ENCODE measurements at places on chromosomes 4 and X. TPM values are rescaled to one million over a fixed set of nuclear protein-coding genes. Genes with fewer than 3 reads are reported as not detected.
A peak's percentile ranks its signal among the peaks of the same experiment; 100 is the strongest.

GRCh38 chr4:48333587-48333986, 7.7 kb upstream of the SLAIN2 start:
- DNase-seq = no peak

SMIM10 gene
- total RNA-seq = 4.1 TPM

- DNase-seq = no peak
Measured at GRCh38 chrX:29468911-29469494, 746.4 kb upstream of the MAGEB2 start.

NAP1L3 gene
- 0.57 TPM for total RNA-seq

GRCh38 chrX:19879735-19880378, 7.5 kb downstream of the SH3KBP1 start:
- no peak for DNase-seq

ZC4H2 gene
- 7.7 TPM for total RNA-seq

DNA sequence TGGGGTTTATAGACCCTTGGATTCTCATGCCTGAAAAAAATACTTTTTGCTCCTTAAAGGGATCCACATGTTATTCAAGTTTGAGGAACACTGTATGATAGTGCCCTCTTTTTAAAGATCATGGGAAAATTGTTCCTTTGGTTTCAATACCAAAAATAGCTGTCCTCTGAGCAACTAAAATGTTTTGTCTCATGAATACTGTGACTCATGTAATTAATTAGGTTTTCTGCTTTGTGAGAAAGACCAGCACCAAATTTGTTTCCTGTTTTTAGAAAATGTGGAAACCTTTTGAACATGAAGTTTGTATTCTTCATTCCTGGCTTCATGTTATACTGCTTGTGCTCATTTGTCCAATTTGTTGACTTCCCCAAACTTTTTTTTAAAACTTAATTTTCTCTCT, 127.6 kb upstream of the SH3RF1 start:
- DNase-seq = no peak

GRCh38 chr4:76694056-76694455, 203.9 kb downstream of the SOWAHB start:
- DNase-seq = no peak

DNA sequence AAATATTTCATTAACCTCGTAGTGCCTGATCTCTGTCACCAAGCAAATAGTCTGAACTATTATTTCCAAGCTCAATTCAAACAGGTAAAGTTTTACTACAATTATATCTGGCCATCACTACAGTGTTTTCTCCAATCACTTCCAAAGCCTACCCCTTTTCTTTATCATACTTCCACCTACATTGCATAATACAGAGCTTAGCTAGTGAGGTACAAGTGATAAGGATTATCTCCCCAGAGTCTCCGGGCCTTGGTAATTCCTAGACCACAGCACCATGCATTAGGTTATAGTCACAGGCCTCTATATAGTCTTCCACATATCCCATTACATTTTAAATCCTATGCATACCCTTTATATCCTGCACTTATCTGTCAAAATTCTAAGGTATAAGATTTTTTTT, 154.2 kb downstream of the SNCA start:
- DNase-seq = no peak

DDX53 gene
- total RNA-seq = not detected

DNA sequence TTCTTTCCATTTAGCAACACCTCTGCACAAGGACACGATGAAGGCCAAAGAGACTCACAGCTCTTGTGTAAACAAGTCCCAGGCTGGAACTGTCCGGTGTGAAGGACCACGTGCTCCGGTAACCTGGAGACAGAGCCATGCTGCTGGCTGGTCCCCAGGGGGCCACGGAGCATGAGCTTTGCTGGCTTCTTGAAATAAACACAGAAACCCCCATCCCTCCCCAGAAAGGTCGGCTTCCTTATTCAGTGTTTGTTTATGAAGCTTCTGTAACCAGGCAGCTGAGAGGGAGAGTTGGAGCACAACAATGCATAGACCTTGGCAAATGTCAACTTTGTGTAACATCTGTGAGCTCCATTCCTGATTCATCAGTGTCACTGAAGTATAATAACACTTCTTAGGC, 109.4 kb downstream of the GPR143 start:
- no peak for DNase-seq

- no peak for DNase-seq
Measured at GRCh38 chr4:149795256-149795655, 20.4 kb downstream of the IQCM start.

GABRE gene
- 59.4 TPM for total RNA-seq

GRCh38 chrX:40158036-40158706, 60.4 kb upstream of the BCOR start:
- DNase-seq = no peak

MAGEC2 gene
- not detected for total RNA-seq

GPM6B gene
- not detected for total RNA-seq

ARHGEF38 gene
- 17.3 TPM for total RNA-seq

DNA sequence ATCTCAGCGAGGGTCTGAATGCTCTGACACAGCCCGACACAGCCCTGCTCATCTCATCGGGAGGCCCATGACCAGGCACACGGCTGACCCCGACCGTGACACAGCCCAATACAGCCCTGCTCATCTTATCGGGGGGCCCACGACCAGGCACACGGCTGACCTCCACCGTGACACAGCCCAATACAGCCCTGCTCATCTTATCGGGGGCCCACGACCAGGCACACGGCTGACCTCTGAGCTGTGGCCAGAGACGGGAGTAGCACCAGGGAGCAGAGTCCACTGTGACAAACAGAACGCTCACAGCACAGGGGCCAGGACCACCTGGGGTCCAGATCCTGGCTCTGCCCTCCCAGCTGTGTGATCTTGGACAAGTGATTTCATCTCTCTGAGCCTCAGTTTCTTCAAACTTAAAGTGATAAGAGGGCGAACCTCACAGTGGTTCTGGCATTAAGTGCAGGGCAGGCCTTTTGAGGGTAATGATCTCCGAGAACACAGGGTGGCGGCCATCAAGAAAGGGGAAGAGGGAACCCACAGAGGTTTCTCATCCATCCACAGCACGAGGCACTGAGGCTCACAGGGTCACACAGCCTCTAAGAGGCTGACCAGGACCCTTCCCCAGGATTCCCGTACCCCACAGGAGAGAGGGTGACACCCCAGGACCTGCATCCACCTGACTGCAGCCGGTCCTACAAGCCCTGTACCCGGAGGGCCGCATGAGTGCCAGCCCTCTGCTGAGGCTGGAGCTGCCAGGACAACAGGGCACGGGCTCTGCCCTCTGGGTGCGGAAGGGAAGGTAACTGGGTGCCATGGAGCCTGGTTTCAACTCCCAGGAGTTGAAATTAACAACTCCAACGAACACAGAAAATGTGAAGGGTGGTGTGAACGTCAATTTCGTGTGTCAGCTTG, 60.1 kb downstream of the WFS1 start:
- DNase-seq = no peak

GRCh38 chr4:152062936-152063620, 302.3 kb upstream of the GATB start:
- DNase-seq = no peak

GRCh38 chr4:107825072-107825824, 516 bp downstream of the SGMS2 start:
- peak; percentile 58 for DNase-seq

MAMLD1 gene
- 0.38 TPM for total RNA-seq

DNA sequence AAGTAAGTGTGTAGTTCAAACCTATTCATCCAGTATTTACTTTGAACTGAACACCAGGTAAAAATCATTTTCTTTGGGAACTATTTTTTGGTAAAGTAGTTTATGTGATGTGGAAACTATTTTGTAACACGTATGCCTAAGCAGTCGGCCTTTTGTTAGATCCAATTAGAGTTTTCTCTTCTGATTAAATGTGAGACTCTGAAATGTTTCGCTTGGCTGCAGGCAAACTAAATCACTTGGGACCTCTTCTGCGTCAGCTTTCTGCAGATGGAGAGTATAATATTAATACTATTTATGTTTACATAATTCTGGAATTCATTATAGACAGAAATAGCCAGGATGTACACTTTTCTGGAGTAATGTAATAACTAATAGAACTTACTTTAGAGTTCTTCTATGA, 46.9 kb downstream of the BMPR1B start:
- no peak for DNase-seq

DNA sequence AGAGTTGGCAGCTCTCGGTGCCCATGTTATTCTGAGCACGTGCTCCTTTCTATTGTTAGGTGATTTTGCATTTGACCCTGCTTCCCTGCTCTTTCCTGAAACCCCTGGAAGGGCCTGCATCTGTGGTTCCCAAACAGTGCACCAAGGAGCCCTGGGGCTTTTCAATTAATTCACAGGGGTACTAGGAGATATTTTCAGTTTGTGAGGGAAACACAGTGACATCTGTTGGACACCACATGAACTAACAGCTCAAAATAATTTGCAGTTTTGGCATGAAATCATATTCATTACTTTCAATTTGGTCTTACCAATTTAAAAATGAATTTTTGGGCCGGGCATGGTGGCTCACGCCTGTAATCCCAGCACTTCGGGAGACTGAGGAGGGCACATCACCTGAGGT, 156.6 kb downstream of the GATB start:
- DNase-seq = no peak

- DNase-seq = no peak
Measured at GRCh38 chr4:102247041-102247440, 98.2 kb downstream of the SLC39A8 start.

DNA sequence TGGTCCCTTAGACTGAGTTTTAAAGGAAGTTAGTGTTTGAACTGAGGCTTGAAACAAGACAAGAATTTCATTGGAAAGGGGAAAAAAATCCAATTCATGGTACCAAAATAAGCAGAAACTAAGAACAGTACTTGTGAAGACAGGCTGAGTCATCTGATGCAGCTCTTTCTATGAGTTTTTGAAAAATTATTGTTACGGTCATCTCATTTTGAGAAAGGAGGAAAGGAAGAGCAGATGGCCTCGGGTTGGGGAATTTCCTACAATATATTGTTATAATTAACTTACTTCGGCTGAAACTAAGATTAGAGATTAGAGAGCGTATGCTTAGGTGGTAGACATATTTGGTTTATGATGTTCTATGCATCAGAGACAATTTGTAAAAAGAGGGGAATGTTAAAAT, 2164.8 kb upstream of the AGA start:
- DNase-seq = no peak

DNA sequence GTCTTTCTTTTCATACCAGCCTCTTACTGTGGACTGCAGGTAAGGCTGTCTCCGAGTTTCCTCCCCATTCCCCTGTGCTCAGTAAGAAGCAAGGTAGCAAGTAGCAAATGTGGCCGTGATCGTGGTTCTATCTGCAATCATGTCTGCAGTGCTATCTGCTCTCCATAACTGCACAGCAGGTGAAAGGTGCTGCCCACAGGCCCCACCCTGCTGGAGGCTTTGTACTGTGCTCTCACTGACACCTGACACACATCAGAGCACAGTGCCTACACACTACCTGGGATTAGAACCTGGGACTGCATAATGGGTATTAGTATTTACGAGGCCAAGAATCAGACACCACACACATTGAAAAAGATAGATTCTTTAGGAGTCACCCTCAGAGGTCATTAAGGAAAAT, 15.3 kb downstream of the PGRMC1 start:
- DNase-seq = no peak

FNIP2 gene
- 36.8 TPM for total RNA-seq

- DNase-seq = no peak
Measured at GRCh38 chr4:81509822-81510221, 38.1 kb upstream of the RASGEF1B start.

- DNase-seq = no peak
Measured at GRCh38 chrX:40418146-40418812, 162.5 kb upstream of the ATP6AP2 start.

TEX13D gene
- total RNA-seq = not detected

SMPX gene
- not detected for total RNA-seq
